Fibroblast of villous mesenchyme (primary cell): ENCODE measurements at places on chromosomes 3 and 15. TPM values are rescaled to one million over a fixed set of nuclear protein-coding genes. Genes with fewer than 3 reads are reported as not detected.

TTLL13 gene
- total RNA-seq: under 0.01 and 0.32 TPM in 2 replicates

DNA sequence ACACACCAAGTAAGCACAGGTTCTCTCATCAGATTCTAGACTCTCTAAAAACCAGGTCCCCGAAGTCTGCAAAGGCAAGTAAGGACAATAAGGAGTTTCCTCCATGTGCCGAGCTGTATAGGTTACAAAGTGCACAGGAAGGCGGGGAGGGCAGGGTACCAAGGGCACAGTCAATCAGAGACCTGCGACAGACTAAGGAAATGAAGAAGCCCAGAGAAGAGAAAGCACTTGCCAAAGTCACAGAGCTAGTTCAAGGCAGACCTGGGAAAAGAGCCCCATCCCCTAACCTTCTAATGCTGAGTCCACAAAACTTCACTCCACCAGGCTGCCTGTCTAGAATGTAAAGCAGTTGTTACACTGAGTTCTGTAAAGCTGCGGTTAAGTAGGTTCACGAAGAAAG lies 1.7 kb downstream of the SEC13 start:
- DNase-seq: no peak

- DNase-seq: no peak
Measured at GRCh38 chr15:81301815-81302399, 22.0 kb downstream of the STARD5 start.

CPEB1 gene
- 3.9 and 7.1 TPM in 2 replicates for total RNA-seq

KNG1 gene
- total RNA-seq: not detected in 2 replicates

- no peak for DNase-seq
Measured at GRCh38 chr3:133169331-133170068, 131.3 kb downstream of the TMEM108 start.

GRCh38 chr3:170737498-170738162 lies 132.4 kb downstream of the RPL22L1 start:
- no peak for DNase-seq

- no peak for DNase-seq
Measured at GRCh38 chr3:177538750-177539730, 341.8 kb upstream of the TBL1XR1 start.

DNA sequence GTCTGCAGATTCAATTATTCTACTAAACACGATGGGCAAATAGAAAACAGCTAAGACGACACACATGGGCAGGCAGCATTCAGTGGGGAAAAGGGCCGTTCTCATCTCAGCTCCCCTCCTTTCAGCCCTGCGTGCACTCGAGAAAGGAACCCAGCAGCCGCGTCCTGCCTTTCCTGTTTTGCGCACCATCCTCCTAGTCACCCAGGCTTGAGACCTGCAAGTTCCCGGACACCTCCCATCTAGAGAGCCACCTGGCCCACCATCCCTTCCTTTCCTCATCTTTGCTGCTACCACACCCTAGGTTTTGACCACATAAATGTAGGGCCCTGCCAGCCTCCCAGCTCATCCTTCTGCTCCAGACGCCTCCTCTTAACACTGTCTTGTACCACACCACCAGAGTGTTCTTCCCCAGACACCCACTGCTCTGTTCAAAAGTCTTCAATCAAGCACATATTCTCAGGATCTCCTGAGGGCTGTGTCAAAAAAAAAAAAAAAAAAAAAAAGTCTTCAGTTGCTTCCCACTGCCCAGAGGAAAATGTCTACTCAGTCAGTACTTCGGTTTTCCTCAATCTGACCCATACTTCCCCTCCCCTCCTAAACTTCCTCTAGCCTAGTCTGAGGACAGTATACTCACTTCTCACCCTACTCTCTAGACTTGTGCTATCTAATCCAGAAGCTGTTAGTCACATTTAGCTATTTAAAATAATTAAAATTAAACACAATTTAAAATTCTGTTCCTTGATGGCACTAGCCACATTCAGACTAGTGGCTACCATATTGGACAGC lies 182.0 kb downstream of the STT3B start:
- no peak for DNase-seq

DNA sequence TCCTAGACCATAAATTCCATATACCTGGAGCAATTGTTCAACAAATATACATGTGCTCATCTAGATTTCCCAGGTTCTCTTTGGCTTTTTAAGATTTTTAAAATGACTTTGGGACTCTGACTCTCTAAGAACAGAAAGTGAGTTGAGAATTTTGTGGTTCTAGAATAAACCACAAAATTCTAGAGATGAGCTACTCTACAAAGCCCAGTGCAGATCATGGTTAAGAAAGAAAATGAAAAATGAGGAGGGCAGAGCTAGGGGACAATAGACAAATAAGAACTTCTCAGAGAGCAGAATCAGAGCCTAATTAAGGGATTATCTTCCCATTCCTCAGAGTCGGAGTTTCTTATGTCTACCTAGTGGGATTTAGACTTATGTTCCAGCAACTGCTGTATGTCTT lies 694.7 kb downstream of the ZNF385D start:
- DNase-seq: no peak

ERICH6 gene
- total RNA-seq: 0.32 and 0.43 TPM in 2 replicates

DNA sequence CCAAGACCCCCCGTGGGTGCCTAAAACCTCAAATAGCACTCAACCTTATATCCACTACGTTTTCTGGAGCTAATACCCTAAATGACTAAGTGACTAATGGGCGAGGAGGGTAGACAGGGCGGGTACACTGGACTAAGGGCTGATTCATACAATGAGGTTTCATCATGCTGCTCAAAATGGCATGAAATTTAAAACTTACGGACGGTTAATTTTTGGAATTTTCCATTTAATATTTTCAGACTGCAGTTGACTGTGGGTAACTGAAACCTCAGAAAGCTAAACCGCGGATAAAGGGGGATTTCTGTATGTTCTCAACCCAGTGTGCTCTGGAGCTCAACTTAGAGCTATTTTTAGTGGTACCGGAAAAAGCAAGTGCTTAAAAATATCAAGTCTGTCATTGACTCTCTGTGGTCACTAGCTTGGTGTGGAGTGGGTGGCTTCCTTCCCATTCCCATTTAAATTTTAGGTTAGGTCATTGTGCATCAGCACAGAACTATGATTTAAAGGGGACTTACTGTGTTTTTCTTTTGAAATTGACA lies 72.9 kb downstream of the LRRC28 start:
- peak; percentile 68 for DNase-seq

DNA sequence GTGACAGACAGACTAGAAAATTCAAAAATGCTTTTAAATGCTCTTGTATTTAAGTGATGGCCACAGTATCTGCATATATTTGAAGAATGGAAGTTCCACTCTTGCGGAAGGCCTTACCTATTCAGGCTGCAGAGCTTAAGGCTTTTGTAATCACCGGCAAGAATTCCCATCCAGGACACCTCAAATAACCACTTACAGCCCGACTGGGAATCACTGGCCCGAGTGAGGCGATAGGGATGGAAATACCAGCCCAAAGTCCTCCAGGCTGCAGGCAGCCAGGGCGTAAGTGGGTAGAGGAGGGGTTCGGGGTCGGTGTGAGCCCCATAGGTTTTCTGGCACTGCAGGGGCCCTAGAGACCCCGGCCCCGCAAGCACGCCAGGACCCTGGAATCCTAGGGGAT lies 9.5 kb downstream of the CMTM7 start:
- DNase-seq: no peak

- DNase-seq: no peak
Measured at GRCh38 chr15:53675832-53676231, 83.6 kb downstream of the WDR72 start.

- no peak for DNase-seq
Measured at GRCh38 chr3:174495928-174496327, 363.2 kb upstream of the NAALADL2 start.

DNA sequence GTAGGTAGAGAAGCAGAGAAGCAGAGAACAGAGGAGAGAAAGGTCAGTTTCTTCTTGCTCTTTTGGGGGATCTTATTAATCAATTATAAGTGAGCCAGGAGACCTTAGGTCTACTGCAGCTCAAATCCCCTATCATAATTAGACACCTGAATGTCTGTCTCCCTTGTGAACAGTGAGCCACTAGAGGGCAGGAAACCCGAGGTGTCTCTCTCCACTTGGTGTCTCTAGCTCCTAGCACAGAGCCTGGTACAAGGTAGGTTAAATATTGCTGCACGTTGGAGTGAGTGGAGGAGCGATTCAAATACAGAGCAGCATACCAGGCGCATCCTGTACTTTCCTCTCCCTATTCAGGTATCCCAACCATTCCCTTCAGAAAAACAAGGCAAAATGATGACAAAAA lies 2.0 kb upstream of the ST8SIA2 start:
- peak; percentile 2 for DNase-seq

- DNase-seq: no peak
Measured at GRCh38 chr3:133136114-133137041, 98.2 kb downstream of the TMEM108 start.

GRCh38 chr15:101193806-101194545 lies 57.9 kb downstream of the CHSY1 start:
- peak; percentile 52 for DNase-seq

POLQ gene
- total RNA-seq: 6.4 and 6.9 TPM in 2 replicates

DNA sequence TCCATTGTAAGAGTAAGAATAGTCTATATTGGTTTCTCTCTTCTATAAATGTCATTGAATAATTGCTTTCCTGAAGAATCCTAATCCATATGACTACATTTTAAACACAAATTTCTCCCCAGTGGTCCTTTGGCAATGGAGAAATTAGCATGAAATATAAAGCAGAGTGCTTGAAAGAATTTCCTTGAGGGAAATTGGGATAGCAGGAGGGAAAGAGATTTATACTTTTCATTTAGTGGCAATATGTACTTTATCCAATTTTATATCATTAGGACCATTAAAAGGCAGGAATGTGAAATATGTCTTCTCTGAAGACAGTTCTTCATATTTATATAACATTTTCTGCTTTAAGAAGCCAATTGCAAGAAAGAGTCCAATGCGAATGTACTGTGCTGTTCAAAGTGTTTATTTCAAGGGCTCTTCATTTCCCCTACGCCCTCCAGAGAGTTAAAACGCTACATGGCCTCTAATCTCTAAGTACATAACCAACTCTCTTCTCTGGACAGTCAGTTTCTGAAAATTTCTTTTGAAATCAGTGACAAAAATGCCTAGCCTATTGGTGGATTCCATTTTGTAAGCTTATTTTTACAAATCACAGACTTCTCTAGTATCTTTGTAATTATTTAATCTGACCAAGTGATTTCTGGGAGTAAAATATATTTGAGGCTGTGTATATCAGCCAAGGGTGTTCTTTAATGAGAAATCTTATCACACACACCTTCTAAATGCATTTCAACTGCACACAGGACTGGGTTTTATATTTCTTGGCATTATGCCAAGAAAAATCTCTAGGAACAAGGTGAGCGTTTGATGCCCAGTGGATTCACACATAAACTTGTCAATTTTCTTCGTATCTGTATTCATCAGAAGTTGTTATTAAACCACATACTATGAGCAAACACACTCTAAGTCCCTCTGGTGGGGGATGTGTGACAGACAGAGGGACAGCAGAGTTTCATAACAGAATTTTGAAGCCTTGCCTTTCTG lies 51.2 kb downstream of the KCNAB1 start:
- DNase-seq: no peak

DNA sequence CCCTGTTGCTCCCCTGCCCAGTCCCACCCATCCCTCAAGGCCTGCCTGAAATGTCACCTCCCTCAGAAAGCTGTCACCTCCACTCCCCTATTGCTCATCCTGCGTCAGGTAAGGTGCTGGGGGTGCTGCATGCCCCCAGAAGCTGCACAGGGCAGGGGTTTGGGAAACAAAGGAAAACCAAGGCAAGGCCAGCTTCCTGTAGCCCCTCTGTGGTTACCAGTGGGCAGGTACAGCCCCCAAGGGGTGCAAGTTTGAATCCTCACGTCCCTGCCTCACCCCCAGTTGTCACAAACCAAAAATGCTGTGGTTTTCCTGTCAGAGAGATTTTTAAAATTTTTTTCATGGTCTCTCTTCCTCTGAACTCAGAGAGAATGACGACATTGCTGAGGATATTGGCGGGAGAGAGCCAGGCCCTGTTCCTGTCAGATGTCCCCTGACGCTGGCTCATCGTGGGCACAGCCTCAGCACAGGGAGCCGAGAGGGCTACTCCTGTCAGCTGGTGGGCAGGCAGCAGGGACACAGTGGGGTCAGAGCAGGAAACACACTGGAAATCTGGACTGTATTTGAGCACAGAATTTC lies 27.0 kb downstream of the PSTPIP1 start:
- DNase-seq: peak; percentile 26

GRCh38 chr3:29761517-29761916 lies 480.6 kb downstream of the RBMS3 start:
- DNase-seq: no peak

NR1I2 gene
- under 0.01 TPM in 2 replicates for total RNA-seq

- no peak for DNase-seq
Measured at GRCh38 chr3:61901986-61902385, 340.6 kb downstream of the PTPRG start.

GRCh38 chr3:186287711-186288110 lies 74.3 kb downstream of the DGKG start:
- DNase-seq: peak; percentile 58

MUC20 gene
- 0.32 and 0.43 TPM in 2 replicates for total RNA-seq

- no peak for DNase-seq
Measured at GRCh38 chr15:68507447-68507846, 71.3 kb upstream of the CORO2B start.

GPR160 gene
- under 0.01 and 0.43 TPM in 2 replicates for total RNA-seq

DNA sequence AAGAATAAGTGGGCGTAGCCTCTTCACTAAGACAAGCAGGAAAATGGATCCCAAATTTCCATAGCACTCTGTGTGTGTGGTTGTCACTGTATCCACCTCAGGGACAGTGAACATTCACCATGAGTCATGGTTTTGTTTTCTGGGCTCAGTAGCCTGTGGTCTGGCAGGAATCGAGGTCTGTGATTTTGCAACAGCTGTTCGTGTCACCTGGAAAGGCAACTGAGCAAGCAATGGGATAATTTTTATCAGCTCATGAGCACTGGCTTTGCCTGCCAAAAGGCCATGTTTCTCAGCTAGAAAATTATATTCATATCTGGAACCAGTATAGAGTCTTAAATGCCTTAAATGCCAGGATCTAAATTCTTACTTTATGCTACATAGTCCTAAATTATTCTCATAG lies 60.9 kb downstream of the STRIT1 start:
- DNase-seq: peak; percentile 90
